Endodermal cell (in vitro differentiated cells): ENCODE measurements at places on chromosomes 2 and 18. TPM values are rescaled to one million over a fixed set of nuclear protein-coding genes. Genes with fewer than 3 reads are reported as not detected.

Gene IL36RN
- not detected in 2 replicates for total RNA-seq

Gene FAM161A
- 13.4 to 18.4 TPM (median 15.1 TPM) in 3 replicates for total RNA-seq

Gene CCDC68
- total RNA-seq = 0.53 and 0.56 TPM in 2 replicates

Gene NFATC1
- 21.7 to 23.4 TPM (median 23.0 TPM) in 3 replicates for total RNA-seq

GRCh38 chr2:125310657-125311364, 1285.7 kb downstream of the CNTNAP5 start:
- H3K27ac ChIP-seq = no peak overlapping the region
- H3K4me1 ChIP-seq = no peaks in the 10 kb centered on the region
- no peaks in the 10 kb centered on the region for H3K36me3 ChIP-seq
- H3K4me3 ChIP-seq = no peak overlapping the region
- H3K27me3 ChIP-seq = no peaks in the 10 kb centered on the region

DNA sequence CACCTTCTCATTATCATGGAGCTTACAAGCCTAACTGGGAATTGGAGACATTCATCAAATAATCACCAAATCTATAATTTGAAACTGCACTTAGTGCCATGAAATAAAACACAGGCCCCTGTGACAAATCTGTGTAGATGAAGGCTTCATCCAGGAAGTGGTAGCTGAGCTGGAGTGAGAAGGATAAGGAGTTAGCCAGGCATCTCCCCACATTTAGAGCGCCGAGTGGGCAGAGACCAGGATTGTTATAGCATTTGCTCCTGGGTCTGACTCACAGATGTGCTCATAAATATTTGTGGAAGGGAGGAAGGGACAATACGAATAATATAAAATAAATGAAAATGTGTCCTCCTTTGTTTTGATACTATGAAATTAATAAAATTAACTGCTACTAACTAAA, 2.5 kb upstream of the MAT2A start:
- H3K27ac ChIP-seq = no peak overlapping the region
- DNase-seq = no peak
- H3K27me3 ChIP-seq = no peaks in the 10 kb centered on the region
- H3K36me3 ChIP-seq = peaks cover 11% of the 10 kb centered on the region

DNA sequence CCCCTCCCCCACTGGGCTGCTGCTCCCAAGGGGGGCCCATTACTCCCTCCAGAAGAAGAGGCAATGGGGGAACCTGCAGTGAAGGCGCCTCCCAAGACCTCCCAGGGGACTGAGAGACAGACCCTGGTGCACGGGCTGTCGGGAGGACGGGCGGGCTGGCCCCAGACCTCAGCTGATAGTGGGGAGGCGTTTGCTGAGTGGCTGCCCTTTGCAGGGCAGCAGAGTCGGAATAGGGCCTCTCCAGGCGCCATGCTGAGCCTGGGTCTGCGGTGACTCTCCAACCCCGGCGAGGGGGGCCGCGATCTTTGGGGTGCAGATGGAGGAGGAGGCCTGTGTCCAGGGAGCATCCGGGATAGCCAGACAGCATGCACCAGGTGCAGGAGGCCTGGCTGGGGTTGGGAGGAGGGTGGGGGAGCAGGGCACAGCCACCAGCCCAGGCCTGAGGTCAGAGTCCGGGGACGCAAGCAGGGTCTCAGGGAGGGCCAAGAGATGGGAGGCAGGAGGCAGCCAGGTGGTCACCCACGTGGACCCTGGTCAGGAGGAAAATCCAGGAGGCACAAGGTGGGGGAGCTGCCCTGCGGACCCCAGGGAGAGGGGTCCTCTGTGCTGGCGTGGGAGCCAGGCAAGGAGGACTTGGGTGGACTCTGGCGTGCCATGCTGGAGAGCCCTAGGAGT, 11.0 kb downstream of the CROCC2 start:
- H3K4me3 ChIP-seq = no peak overlapping the region
- H3K27me3 ChIP-seq = peaks cover 14% of the 10 kb centered on the region
- no peaks in the 10 kb centered on the region for H3K4me1 ChIP-seq
- peak; percentile 47 for DNase-seq

GRCh38 chr18:79070486-79070885, 1.3 kb downstream of the ATP9B start:
- H3K4me3 ChIP-seq = peak overlapping the region; percentile 93
- peak; percentile 5 for DNase-seq
- H3K27ac ChIP-seq = no peak overlapping the region
- H3K4me1 ChIP-seq = no peaks in the 10 kb centered on the region
- H3K36me3 ChIP-seq = no peaks in the 10 kb centered on the region

DNA sequence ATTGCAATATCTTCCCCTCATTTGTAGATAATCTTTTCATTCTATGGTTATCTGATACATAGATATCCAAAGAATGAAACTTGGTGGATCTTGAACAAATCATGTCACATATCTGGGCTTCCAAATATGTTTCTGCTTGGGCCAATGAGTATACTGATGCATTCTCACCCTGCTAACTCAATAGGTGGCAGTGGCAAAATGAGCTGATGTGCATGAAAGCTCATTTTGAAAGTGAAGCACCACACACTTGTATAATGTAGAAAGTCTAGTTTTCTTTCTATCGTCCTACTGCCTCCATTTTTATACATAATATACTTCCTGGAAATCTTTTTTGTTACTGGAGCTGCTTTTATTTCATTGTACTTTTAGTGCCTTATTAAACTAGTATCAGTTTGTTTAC, 208.2 kb downstream of the PRKCE start:
- H3K27me3 ChIP-seq = peaks cover 12% of the 10 kb centered on the region
- no peak for DNase-seq
- H3K36me3 ChIP-seq = no peaks in the 10 kb centered on the region
- H3K4me1 ChIP-seq = peaks cover 9% of the 10 kb centered on the region
- no peak overlapping the region for H3K4me3 ChIP-seq
- no peak overlapping the region for H3K27ac ChIP-seq

- no peaks in the 10 kb centered on the region for H3K4me1 ChIP-seq
- no peak overlapping the region for H3K27ac ChIP-seq
- no peak overlapping the region for H3K4me3 ChIP-seq
- no peaks in the 10 kb centered on the region for H3K27me3 ChIP-seq
- H3K36me3 ChIP-seq = no peaks in the 10 kb centered on the region
Observed at GRCh38 chr2:6780765-6781274, 84.9 kb downstream of the CMPK2 start.

DNA sequence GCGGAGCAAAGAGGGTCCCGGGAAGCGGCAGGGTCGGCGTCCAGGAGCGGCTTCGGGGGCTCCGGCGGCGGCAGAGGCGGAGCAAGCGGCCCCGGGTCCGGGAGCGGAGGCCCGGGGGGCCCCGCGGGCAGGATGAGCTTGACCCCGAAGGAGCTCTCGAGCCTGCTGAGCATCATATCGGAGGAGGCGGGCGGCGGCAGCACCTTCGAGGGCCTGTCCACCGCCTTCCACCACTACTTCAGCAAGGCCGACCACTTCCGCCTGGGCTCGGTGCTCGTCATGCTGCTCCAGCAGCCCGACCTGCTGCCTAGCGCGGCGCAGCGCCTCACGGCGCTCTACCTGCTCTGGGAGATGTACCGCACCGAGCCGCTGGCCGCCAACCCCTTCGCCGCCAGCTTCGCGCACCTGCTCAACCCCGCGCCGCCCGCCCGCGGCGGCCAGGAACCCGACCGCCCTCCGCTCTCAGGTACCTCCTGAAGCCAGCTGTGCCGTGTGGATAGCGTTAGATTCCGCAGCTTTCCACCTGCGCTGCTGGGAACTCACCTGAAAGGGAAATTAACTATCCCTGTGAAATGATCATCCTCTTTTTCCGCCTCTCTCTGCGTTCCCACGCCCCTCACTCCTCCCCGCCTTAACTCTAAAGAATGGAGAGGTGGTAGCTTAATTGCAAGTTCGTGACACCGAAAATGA, 472 bp downstream of the CNOT11 start:
- H3K27ac ChIP-seq = peak overlapping the region; percentile 60
- H3K36me3 ChIP-seq = peaks cover 6% of the 10 kb centered on the region
- no peaks in the 10 kb centered on the region for H3K27me3 ChIP-seq
- peak overlapping the region; percentile 85 for H3K4me3 ChIP-seq
- peaks cover 3% of the 10 kb centered on the region for H3K4me1 ChIP-seq
- peak; percentile 82 for DNase-seq

DNA sequence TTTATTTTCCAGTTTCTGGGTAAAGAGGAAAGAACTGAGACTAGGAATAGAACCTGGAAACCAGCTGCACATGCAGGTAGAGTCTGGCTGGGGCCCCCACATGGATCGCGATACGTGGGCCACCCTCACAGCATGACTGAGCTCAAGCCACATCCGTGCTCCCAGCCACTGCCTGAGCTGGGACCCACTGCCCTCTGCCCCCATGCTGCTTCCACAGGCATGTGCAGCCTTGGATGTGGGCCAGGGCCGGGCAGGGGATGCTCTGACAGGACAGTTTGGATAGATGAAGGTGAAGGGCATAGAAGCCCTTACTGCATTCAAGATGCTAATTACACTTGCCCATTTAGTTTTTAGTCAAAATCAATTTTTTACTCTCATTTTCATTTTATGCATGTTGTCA, 321.2 kb downstream of the DCDC2C start:
- no peaks in the 10 kb centered on the region for H3K4me1 ChIP-seq
- no peaks in the 10 kb centered on the region for H3K27me3 ChIP-seq

- H3K4me1 ChIP-seq = no peaks in the 10 kb centered on the region
- no peak overlapping the region for H3K4me3 ChIP-seq
- H3K27ac ChIP-seq = no peak overlapping the region
- no peaks in the 10 kb centered on the region for H3K27me3 ChIP-seq
- H3K36me3 ChIP-seq = no peaks in the 10 kb centered on the region
- DNase-seq = no peak
Observed at GRCh38 chr2:151657667-151658076, 76.6 kb downstream of the NEB start.

DNA sequence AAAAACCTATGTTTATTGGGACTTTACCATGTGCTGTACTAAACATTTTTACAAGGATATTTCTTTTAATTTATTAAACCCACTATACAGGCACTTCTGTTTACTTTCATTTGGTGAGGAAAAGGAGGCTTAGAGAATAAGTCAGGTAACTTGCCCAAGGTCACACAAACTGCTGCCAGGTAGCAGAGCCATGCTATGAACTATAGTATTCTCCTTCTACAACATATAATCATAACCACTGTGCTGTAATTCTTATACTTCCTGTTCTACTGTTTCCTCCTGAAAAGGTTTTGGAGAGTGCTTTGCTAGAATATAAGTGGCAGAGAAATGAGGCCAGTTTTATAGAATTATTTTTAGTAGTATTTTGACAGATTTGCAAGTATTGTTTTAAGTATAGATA, 29.5 kb downstream of the SLC39A10 start:
- no peak for DNase-seq
- H3K36me3 ChIP-seq = no peaks in the 10 kb centered on the region
- H3K27me3 ChIP-seq = no peaks in the 10 kb centered on the region
- H3K4me3 ChIP-seq = no peak overlapping the region
- H3K27ac ChIP-seq = no peak overlapping the region

GRCh38 chr2:144523596-144524117, 3.7 kb upstream of the ZEB2 start:
- peaks cover 6% of the 10 kb centered on the region for H3K4me1 ChIP-seq
- H3K27ac ChIP-seq = peak overlapping the region; percentile 68

- no peak for DNase-seq
- no peaks in the 10 kb centered on the region for H3K36me3 ChIP-seq
- no peak overlapping the region for H3K27ac ChIP-seq
- H3K4me1 ChIP-seq = no peaks in the 10 kb centered on the region
Observed at GRCh38 chr2:12441750-12442475, 274.8 kb upstream of the TRIB2 start.

DNA sequence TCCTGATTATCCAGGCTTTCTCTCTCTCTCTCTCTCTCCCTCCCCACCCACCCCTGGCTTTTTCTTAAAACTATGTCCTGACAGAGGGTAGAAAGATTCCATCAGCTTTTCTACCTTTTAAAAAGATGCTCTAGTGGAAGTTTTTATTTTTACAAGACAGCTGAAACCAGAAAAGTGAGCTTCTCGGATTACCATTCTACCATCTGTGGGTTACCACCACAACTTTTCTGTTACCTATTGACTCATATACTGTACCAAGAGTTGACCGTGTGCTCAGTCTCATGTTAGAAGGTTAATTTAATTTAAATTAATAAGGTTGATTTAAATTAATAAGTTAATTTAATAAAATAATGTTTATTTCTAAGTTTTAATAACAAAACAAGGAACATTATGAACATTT, 137.6 kb downstream of the UPP2 start:
- DNase-seq = no peak
- no peaks in the 10 kb centered on the region for H3K27me3 ChIP-seq
- H3K4me3 ChIP-seq = no peak overlapping the region
- no peaks in the 10 kb centered on the region for H3K36me3 ChIP-seq

DNA sequence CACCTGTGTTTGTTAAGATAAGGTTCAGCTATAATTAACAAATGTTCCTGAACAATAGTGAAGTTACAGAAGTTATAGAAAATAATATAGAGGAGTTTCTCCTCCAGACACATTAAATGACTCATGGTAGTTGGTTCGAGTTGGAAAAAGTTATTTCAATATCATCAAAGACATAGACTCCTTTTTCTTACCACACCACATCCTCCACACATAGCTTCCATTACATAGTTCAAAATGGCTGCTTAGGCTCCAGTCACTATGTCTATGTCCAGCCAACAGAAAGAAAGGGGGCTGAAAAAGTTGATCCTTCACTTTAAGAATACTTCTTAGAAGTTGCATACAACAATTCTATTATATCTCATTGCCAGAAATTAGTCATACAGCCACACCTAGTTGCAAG, 50.7 kb downstream of the DYNAP start:
- no peaks in the 10 kb centered on the region for H3K27me3 ChIP-seq
- no peak overlapping the region for H3K27ac ChIP-seq
- no peak for DNase-seq
- H3K4me1 ChIP-seq = no peaks in the 10 kb centered on the region
- H3K36me3 ChIP-seq = no peaks in the 10 kb centered on the region

DNA sequence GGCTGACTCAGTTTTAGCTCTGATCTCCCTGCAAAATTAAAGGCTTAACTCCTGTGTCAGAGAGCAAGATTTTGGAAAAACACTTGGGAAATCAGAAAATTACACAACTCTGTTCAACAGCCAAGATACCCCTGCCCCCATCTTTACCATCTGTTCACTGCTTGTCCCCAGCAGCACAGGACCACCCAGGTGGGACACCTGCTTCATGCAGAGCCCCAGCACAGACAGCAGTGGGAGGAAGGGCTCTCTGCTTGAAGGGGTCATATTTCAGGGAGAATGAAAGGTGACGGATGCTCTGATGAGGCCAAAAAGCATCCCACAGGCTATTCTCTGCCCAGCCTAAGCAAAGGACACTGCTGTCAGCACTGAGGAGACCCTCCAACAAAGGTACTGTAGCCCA, 584.6 kb upstream of the KLHL29 start:
- peaks cover 3% of the 10 kb centered on the region for H3K4me1 ChIP-seq
- peak; percentile 45 for DNase-seq
- no peak overlapping the region for H3K4me3 ChIP-seq
- peaks cover 21% of the 10 kb centered on the region for H3K27me3 ChIP-seq
- peak overlapping the region; percentile 47 for H3K27ac ChIP-seq

DNA sequence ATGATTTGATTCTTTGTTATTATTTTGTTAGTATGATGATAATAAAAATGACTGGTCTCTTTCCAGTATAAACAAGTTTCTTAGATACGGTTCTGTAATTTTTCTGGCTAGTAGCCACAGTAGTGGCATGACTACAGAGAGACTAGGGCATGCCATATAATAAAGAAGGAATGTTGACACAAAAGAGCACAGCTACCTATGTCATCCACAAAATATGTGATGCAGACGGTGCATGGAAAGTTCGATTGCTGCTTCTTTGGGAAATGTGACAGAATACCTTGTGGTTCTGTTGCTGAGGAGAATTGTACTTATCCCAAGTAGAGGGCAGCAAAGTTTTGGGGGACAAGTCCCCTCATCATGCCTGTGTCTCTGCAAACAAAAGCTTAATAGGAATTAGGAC, 26.1 kb upstream of the SETBP1 start:
- H3K4me3 ChIP-seq = no peak overlapping the region
- H3K27me3 ChIP-seq = no peaks in the 10 kb centered on the region
- DNase-seq = no peak
- H3K4me1 ChIP-seq = peaks cover 12% of the 10 kb centered on the region

GRCh38 chr2:31075431-31075830, 62.8 kb downstream of the GALNT14 start:
- no peaks in the 10 kb centered on the region for H3K27me3 ChIP-seq
- H3K27ac ChIP-seq = no peak overlapping the region
- DNase-seq = no peak
- no peaks in the 10 kb centered on the region for H3K36me3 ChIP-seq
